ENCODE measurements at places on chromosomes 7 and 10. TPM values are rescaled to one million over a fixed set of nuclear protein-coding genes. Genes with fewer than 3 reads are reported as not detected.

Gene NEUROG3
- total RNA-seq, result not detected

Gene C1QL3
- total RNA-seq, result not detected

Gene GDF2
- not detected for total RNA-seq

Gene UCN3
- not detected for total RNA-seq

Gene TACR2
- 0.20 TPM for total RNA-seq

Gene CTAGE8
- total RNA-seq, result not detected

Gene ECHDC3
- 4.4 TPM for total RNA-seq

Gene MAD1L1
- 38.5 TPM for total RNA-seq

Gene INTS15
- 10.1 TPM for total RNA-seq

Gene BMPER
- 18.8 TPM for total RNA-seq

Gene ORC5
- total RNA-seq, result 72.7 TPM

Gene TACC2
- total RNA-seq, result 8.8 TPM

Gene ANKRD30A
- not detected for total RNA-seq

Gene SMARCD3
- 37.1 TPM for total RNA-seq

Gene AGMO
- 5.5 TPM for total RNA-seq

Gene NET1
- 21.9 TPM for total RNA-seq

Gene SPAM1
- total RNA-seq, result not detected

Gene GTF2IRD2
- 6.3 TPM for total RNA-seq

Gene SPOCK2
- total RNA-seq, result 0.69 TPM

Gene SPDYE1
- not detected for total RNA-seq

Gene MAGI2
- 9.8 TPM for total RNA-seq

Gene CNNM2
- total RNA-seq, result 20.5 TPM

Gene UBE2D1
- total RNA-seq, result 12.3 TPM

Gene GPR26
- total RNA-seq, result not detected

Gene OR2A5
- not detected for total RNA-seq

Gene ANKRD2
- total RNA-seq, result 1.1 TPM

Gene CHST15
- total RNA-seq, result 1.7 TPM

Gene IGF2BP3
- total RNA-seq, result 77.8 TPM

Gene FAM241B
- 0.39 TPM for total RNA-seq

Gene ANK3
- total RNA-seq, result 67.8 TPM

Gene HYAL4
- not detected for total RNA-seq

Gene GPR15LG
- total RNA-seq, result not detected

Gene AGAP4
- total RNA-seq, result 3.2 TPM

Gene CYP3A4
- not detected for total RNA-seq

Gene PLEKHS1
- not detected for total RNA-seq

Gene CYP2C19
- not detected for total RNA-seq

Gene BTBD16
- not detected for total RNA-seq

Gene HTR5A
- not detected for total RNA-seq

Gene ZKSCAN1
- total RNA-seq, result 50.1 TPM

Gene ZNF804B
- total RNA-seq, result not detected

Gene NCF1
- not detected for total RNA-seq

Gene HOXA10
- not detected for total RNA-seq

Data from smooth muscle cell of the pulmonary artery (primary cell).